Stimulated activated CD4-positive, alpha-beta T cell treated with anti-CD3 and anti-CD28 coated beads, Interleukin-4, amount 100 ng/mL, for 48 hours (primary cell): ENCODE measurements at places on chromosomes 2 and 18.

- no peak for DNase-seq
These were observed 717.4 kb downstream of the GALR1 start for GRCh38 chr18:77967071-77967470.

GRCh38 chr2:23926290-23926749, 603 bp downstream of the ATAD2B start:
- peak; percentile 16 for DNase-seq

- no peak for DNase-seq
These were observed 43.1 kb downstream of the VSNL1 start for GRCh38 chr2:17583646-17584045.

- no peak for DNase-seq
These were observed 13.8 kb downstream of the FANCL start for GRCh38 chr2:58227171-58227917.

GRCh38 chr18:58491773-58492752, 136.8 kb downstream of the ALPK2 start:
- DNase-seq: no peak

DNA sequence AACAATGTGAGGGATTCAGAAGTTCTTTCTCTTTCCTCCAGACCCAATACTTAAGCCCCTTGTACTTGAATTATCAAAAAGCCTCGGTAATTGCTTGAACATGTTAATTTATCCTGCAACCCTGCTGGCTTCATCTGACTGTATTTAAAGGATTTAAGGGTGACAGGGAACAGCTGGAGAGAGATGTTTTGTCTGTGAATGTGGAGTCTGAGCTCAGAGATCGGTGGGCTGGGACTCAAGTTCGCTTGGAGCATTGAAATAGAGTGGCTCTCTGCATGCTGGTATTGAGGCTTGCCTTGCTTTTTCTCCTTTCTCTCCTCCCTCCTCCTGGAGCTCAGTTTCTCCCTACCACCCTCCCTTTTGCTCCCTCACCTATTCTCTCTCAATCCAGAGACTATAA, 73.6 kb downstream of the BOD1L2 start:
- DNase-seq: no peak

DNA sequence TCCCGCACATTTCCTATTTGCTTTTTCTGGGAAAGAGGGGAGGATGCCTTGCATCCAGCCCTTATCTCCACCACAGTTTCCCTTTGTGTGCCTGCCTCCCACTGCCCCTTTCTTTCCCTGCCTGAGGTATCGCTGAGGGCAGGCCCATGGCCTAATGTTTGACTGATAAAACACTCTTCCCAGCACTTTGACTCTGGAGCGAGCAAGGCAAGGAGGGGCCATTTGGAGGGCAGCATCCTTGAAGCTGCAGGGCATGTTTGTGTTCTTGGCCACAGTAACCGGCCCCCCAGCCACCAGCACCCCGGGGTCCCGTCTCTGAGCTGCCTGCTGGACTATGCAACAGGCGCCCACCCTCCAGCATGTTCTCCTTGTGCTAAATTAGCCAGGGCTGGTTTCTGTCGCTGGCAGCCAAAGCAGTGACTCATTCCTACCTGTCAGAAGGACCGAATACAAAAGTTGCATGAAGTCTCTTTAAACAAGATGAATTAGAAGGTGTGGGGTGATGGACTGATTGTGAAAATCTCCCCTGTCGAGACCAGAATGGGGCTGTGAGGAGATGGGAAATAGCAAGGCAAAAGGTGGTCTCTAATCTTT, 50.7 kb downstream of the BCL2L11 start:
- DNase-seq: no peak

DNA sequence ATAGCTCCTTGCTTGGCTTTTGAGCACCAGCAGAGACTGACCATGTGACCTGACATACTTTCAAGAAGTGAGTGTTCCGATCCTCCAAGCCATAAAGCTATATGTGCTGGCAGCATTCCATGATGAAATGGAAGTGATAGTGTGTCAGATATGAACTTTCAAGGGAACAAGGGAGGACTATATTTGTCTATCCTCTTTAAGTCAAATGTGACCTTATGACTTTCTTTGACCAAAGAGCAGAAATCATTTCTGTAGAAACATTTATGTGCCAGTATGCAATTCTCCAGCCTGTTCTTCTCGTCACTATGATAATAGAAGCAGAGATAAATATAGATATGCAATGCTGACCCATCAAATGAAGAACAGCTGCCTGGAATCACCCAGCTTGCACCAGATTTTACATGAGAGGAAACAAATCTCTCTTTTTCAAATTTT, 14.4 kb downstream of the HYCC2 start:
- no peak for DNase-seq

DNA sequence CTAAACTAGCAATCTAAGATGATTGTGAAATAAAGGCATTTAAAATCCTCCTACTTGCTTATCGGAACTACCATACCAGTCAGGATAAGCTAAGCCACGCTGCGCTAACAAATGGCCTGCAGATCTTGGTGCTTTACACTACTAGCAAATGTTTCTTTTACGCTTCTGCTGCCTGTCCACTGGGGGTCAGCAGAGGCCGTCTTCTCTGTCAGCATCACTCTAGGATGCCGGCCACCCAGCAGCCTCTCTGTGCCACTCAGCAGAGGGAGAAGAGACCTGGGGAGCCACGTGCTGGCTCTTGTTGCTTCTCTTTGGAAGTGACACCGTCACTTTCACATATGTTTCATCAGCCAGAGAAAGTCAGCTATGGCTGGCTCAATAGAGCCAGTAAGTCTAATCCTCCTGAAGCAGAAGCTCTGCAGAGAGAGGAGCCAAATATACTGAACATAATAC, 36.6 kb downstream of the COPS8 start:
- peak; percentile 55 for DNase-seq

- DNase-seq: no peak
These were observed 339.8 kb downstream of the ZEB2 start for GRCh38 chr2:144180131-144180530.

DNA sequence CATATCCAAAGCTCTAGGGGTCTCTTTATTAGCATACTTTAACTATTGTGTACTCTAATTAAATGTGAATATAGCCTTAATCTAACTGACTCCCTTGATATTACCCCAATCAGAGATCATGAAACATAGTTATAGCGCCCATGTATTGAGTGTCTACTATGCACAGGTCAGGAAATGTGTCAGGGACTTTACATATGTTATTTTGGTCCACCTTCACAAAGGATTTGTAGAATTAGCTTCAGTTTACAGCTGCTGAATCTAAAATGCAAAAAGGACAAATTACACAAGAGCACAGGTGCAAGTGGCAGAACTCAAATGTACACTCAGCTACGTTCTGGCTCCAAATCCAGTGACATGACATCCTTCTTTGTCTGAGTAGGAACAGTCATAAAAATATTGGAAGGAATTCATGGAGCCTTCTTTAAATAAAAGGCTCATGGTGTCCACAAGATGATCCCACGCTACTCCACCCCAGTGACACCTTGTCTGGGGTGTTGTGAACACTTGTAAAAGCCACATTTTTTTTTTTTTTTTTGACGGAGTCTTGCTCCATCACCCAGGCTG, 38.7 kb upstream of the ATL2 start:
- no peak for DNase-seq

GRCh38 chr2:220129391-220129790, 502.0 kb downstream of the SLC4A3 start:
- no peak for DNase-seq

GRCh38 chr2:155965415-155966063, 367.0 kb downstream of the NR4A2 start:
- DNase-seq: no peak

DNA sequence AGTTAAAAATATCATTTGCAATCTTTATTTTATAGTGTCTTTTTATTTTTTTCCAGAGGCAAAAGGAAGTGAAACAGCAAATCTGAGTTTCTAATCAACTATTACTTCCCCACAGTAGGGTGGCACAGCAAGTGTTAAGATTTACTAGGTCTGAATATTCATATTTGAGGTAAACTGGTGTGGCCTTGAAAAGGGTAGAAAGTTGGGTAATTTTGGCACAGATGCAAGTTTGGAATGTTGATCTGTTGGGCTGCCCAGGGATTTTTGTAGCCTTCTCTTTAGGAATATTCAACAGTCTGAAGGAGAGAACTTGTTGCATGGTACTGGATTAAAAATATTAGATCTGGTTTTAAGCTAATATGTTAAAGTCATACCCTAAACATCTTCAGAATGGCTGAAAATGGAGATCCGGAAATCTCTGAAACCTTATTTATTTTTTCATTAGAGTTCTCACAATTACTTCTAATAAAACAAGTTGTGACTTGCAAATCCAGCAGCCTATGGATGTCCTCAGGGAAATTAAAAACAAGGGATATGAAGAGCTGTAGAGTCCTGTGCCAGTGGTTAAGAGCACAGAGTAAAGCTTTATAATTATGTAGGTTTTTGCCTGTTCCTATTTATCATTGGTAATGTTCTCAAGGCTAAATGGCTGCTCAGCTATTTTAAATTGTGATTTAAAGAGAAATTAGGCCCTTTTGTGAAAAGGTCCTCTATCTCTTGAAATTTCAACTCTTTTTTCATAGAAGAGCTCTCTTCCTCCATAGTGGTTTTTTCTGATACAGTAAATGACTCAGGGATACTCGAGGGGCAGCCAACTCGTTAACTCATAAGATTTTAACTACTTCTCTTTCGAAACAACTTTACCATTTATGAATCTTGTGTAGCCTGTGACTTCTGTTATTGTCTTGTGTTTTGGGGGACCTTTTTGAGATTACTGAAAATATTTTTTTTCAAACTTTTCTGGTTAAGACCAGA, 11.0 kb downstream of the TANK start:
- no peak for DNase-seq

DNA sequence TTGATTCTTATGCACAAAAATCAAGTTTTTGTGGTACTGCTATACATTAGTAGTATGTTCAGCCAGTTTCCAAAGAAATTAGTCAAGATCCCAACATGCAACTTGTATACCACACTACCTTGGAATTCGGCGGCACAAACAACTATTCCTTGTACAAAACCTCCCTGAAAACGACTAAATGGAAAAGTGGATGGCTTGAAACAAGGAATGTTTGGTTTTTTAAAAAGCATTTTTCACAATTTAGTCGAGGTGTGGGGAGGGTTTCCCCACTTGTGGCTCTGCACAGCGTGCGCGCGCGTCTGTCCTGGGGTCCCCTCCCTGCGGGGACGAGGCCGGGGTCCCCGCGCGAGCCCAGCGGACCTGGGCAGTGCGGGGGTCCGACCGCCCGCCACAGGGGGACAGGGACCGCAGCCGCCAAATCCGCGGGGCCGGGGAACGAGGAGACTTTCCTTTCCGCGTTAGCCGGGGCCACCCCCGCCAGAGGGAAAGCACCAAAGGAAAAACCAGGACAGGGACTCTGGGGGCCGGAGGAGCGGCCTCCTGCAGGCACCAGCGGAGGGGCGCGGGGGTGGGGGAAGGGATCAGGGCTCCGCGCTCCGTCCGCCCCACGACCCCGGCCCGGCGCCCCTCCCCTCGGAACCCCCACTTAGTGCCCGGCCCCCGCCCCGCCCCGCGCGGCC, 534 bp upstream of the SOCS6 start:
- DNase-seq: no peak

GRCh38 chr2:233048569-233049193, 11.5 kb upstream of the INPP5D start:
- DNase-seq: no peak

- DNase-seq: no peak
These were observed 71.1 kb upstream of the NEUROD1 start for GRCh38 chr2:181751266-181752030.

DNA sequence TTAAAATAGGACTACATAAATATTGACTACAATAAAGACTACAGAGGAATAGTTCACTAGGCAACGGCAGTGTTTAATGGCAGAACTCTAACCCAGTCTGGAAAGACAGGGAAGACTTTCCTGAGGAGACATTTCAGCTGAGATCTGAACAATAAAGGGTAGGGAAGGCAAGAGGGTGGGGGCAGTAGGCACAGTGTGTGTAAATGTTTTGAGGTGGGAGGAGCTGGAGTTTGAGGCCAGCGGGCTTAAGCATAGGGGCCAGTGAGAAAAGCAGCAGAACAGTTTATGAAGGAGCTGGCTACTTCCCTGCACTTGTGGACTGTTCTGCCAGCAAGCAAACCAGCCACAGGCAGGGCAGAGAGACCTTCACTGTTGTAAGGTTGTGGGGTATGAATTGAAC, 76.6 kb upstream of the UGP2 start:
- DNase-seq: no peak

DNA sequence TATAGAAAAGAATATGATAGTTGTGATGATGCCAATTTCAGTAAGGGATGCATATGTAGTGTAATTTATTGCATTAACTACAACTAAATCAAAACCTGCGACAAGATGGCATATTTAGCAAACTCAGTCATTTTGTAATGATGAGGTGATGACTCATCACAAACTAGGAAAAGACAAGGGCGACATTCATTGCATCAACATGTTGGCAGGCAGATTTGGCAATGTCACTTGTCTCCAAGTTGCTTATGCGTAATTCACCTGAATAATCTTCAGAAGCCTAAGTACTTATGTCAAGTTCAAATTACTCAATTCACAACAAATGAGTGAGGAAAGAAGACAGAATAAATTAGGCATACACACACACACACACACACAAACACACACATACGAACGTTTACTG, 273.2 kb upstream of the RGPD4 start:
- DNase-seq: no peak

DNA sequence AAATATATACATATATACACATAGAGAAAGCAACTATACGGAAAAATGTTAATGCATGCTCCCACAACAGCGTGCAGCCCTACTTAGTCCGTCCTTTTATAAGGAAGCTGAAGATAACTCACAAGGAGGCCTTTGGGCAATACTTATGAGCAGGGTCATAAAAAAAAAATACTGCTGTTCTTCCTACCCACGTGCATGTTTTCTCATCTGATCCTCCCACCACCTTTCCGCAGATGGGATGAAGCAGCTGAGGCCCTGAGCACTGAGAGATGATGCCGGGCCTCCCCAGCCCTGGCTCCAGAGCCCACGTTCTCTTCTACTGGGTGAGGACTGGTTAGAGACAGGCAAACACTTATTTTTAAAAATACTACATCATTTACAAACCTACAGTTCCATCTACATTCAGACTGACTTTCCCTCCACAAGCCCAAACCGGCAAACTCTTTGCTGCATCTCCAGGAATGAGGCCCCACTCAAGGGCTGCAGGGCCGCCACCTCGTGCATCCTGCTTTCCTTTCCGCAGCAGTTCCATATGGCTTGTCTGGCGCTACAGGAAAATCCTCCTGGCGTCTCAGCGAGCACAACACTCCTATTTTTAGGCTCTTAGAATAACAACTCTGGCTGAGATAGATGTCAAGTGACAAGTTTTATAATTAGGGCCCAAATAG, 41.6 kb downstream of the TBC1D8 start:
- DNase-seq: no peak

GRCh38 chr2:134413430-134413829, 159.6 kb downstream of the MGAT5 start:
- no peak for DNase-seq

GRCh38 chr2:233061591-233062450, 1.7 kb downstream of the INPP5D start:
- no peak for DNase-seq

DNA sequence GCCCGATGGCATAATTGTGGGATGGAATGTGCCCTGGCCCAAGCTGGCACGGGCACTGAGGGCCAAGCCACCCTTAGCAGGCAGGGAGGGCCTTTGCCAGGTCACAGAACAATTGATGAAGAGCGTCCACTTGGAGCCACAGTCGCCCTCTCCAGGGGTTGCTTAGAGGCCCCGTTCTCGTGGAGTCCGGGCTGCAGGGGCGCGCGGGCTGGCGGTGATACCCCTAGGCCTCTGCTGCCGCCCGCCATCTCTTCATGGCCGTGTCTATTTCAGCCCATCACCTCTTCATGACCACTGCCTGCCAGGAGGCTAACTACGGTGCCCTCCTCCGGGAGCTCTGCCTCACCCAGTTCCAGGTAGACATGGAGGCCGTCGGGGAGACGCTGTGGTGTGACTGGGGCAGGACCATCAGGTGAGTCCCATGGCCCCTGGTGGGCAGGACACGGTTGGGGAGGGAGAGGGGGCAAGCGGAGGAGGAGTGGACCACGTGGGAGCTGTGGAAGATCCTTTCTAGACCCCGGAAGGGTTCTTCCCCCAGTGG, 17.6 kb downstream of the RAMP1 start:
- no peak for DNase-seq
